ENCODE measurements at places on chromosomes 11 and 22.
A peak's percentile ranks its signal among the peaks of the same experiment; 100 is the strongest.

DNA sequence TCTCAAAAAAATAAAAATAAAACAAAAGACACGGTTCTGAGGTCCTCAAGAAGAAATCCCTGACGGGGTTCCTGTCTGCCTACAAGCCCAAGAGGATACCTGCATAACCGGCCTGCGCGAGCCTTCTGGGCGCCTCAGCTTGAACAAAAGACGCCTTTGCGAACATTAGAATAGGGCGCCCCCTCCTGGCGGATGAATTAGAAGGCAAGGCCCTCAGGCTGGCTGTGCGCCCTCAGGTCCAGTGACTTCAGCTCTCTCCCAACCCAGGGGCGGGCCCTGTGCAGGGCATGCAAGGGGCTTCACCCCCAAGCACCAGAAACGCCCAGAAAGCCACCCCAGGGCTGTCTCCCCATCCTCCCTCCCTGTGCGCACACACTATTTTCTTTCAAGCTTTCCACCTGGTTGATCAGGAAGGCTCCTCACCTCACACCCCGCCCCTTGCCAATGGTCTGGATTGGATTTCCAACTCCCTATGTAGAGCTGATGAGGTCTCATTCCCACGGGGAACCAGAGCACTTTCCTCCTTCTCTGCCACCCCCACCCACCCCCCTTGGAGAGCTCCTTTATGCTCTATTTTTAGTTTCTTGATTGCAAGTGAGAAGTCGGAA is 273.3 kb downstream of the BUD13 start:
- no peak for DNase-seq

- DNase-seq: no peak
Measured at GRCh38 chr11:12944889-12945288, 64.2 kb upstream of the RASSF10 start.

- no peak for DNase-seq
Measured at GRCh38 chr22:26087816-26088215, 81.4 kb upstream of the SEZ6L start.

DNA sequence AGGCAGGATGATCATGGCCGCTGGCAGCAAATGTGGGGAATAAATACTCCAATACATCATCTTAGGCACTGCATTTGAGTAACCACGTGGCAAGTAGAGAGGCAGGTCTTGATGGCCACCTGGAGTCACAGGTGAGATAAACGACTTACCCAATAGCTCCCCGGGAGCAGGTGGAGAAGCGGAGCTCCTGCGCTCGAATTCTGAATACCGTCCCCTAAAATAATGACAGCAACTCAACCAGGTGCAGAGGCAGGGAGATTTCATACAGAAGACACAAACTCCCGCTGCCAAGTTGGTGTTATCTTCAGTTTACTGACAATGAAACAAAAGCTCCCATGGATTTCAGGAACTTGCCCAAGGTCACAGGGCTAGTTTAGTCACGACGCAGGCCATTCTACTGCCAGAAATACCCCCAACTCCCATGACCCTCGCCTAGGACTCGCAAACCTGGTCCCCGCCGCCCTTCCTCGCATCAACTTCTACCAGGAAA is 437 bp downstream of the SLC43A3 start:
- DNase-seq: no peak

DNA sequence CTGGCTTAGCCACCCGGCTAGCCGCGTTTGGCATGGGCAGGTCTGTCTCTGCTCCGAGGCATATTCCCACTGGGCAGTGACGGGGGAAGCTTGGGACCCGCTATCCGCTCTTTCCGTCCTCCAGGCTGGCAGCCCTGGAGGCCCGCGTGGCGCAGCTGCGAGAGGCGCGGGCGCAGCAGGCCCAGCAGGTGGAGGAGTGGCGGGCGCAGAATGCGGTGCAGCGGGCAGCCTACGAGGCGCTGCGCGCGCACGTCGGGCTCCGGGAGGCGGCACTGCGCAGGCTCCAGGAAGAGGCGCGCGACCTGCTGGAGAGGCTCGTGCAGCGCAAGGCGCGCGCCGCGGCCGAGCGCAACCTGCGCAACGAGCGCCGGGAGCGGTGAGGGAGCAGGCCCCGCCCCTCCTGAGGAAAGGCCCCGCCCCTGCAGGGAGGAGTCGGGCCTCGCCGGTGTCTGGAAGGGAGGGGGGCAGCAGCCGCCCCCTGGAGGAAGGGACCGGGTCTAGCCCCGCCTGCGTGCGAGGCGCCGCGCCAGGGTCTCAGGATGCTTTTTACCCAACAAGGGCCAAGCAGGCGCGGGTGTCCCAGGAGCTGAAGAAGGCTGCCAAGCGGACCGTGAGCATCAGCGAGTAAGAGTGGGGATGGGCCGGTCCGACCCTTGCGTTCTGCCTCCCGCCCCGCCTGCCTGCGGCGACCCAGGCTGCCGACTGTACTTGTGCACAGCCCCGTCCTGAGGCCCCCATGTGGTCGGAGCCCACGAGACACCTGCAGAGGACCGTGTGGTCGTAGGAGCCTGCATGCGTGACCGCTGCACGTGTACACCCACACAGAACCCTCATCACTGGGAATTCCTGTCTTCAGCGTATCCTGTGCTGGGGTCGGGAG is 7.9 kb downstream of the ATG16L2 start:
- peak; percentile 75 for DNase-seq

DNA sequence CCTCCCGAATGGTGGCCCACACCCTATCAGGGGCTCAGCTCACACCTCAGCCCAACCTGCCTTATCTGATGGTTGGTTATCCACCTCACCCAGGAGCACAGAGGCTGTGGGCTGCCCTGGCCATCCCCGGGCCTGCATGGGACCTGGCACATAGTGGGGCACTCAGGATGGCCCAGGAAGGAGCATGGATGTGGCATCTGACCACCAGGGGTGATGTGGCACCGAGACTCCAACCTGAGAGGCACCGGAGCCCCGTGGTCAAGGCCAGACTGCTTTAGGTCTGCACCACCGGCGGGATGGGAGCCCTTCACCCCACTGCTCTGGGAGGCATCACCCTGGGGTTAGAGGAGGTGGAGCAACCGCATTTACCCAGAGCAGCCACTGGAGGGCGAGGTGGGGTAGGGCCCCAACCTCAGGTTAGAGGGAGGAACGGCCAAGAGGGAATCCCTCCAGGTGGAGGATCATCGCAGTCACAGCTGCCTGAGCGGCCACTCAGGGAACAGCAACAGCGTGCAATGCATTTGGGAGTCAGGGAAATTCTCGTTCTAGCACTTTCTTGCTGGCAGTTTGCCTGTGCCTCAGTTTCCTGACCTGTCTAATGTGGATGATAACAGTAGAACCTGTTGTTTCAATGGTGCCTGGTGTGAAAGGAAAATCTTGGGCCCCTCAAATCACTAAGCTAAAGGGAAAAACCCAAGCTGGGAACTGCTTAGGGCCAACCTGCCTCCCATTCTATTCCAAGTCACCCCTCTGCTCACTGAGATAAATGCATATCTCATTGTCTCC is 52.9 kb upstream of the CARS1 start:
- DNase-seq: no peak

DNA sequence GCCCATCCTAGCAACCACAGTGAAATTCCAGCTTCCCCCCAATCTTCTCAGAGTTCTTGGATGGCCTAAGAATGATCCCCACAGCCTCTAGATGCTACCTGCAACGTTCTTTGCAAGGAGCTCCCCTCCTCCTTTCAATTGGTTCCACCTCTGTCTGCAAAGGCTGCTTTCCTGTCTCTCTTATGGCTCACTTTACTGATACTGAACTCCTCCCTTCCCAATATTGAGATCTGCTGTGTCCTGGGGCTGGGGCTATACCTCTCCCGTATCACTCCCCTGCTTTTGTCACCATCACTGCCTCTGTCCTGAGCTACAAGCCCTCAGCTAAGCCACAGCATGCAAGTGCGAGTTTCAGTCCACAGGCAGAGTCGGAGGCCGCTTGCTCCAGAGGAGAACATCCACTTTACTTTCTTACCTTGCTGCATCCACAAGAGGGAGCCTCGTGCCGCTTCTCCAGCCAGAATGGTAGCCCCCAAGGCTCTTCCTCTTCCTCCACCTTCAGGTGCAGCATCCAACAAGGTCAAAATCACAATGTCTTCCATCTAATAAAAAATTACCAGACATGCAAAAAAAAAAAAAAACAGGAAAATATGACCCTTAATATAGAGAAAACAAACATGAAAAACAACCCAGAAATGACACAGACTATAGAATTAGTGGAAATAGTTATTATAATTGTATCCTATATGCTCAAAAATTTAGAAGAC is 48.6 kb upstream of the TMEM45B start:
- peak; percentile 38 for DNase-seq

DNA sequence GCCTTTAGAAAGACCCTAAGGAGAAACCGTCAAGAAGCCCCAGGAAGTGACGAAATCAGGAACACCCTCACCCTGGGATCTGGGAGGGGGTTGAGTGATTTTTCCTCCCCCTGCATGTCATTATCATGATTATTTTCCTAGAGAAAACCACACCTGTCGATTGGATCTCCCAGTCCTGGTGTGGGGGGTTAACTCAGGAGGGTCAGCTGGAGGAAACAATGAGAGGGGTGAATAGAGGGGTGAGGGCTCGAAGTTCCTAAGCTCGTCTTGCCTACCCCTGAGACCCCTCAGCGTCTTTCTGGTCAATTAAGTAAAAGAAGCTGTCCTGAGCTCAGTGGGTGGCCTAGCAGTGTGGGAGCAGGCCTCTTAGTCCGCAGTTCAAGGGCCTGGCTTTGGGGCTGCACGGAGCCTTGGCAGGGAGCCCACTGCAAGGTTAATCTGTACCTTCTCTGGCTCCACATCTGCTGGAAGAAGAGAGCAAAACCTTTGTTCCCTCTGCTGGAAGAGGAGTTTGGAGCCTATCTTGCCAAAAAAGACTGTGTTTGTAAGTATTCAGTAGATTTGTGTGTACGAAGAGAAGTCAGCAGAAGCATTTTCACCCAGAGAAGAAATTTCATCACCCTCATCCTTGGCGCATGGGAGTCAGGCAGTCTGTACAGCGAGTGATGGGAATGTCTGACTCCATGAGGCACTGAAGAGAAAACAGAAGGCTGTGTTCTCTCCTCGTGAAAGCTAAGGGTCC is 34.2 kb upstream of the FTH1 start:
- no peak for DNase-seq

DNA sequence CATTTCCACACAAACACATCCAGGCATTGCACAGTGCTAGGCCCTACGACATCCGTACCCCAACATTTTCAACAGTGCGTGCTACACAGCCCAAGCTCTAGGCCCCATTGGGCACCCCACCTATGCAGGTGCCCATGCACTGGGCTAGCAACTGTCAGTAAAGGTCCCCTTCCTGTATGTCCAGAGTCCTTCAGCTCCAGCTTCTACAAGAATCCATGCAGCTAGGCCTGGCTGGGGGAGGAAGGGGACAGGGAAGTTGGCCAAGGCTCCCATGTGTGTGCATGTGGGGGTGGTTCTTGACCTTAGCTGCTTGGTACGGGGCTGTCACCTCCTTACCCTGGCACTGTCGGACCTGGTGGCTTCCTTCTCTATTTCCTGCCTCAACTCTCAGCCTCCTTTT is 1.3 kb downstream of the B3GAT1 start:
- no peak for DNase-seq

DNA sequence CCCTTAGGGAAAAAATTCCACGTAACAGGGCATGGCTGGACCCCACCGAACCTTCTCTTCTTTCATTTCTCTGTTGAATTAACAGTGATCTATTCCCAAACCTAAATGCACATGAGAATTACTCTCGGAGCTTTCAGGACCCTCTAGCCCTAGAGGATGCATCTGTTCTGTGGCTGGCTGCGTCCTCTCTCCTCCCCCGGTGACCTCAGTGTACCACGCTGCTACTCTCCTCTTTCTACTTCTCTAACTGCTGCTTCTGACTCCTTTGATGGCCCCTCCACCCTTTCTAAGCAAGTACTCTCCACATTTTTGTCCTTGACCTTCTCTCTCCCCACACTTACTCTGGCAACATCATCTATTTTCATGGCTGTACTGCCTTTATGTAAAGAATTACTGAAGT is 12.1 kb upstream of the APOA1 start:
- no peak for DNase-seq

GRCh38 chr11:114185436-114185835 is 110.8 kb upstream of the NNMT start:
- no peak for DNase-seq

GRCh38 chr11:69382131-69383128 is 88.5 kb downstream of the MYEOV start:
- no peak for DNase-seq

- no peak for DNase-seq
Measured at GRCh38 chr22:47323518-47323917, 561.1 kb downstream of the TBC1D22A start.

GRCh38 chr22:50711446-50712340 is 26.3 kb upstream of the ACR start:
- DNase-seq: no peak

DNA sequence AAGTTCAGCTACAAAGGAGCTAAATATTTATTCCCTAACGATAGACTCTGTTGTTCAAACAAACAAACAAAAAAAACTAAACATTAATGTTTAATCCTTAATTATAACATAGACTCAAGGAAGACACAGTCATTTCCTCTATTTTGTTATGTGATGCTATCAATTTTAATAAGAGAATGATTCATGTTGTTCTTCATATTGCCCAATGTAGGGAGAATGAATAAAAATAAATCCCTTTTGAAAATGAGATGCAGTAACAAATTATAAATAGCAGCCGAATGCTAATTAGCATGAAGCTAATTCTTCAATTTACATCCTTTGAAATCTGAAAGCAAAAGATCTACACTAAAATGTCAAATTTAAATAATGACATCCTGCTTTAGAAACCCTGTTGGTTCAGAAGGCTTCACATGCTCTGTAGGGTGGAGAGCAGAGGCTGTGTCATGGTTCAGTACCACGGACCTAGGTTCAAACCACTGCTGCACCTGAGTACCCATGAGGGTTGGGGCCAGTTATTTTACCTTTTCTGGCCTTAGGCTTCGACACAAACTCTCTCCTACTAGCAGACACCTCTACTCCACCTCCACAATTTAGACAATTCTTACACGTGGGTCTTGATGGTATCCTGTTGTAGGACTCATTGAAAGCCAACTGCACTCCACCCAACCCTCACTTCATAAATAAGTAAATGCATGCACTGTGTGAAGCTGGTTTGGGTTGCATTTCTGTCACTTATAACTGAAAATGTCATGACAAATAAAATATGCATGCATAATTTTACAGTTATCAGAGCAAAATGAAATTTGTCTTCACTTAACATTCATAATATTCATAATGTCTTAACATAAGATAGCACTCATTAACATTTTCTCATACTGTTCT is 89.0 kb downstream of the RRAS2 start:
- DNase-seq: no peak

DNA sequence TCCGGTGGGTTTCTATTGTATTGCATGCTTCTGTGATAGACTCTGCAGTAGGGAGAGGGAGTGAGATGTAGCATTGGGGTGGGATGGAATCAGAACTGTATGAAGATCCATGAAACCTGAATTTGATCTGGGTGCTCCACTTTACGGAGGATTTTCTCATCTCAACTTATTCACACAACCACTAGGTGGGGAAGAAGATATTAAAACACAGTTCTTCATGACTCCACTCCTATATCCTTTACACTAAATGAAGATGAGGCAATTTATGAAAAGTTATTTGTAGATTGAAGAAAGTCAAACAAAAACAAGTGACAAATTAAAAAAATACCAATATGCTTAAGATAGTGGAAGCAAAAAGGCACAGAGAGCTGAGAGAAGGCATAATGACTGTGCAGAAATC is 92.6 kb upstream of the PDGFD start:
- no peak for DNase-seq

All from CD4-positive, alpha-beta T cell (primary cell).